Stimulated activated CD8-positive, alpha-beta memory T cell treated with anti-CD3 and anti-CD28 coated beads, Interleukin-7, amount 100 ng/mL, for 1 hour (primary cell): ENCODE measurements at places on chromosomes 6 and 20.

GRCh38 chr6:170144571-170145271 lies 146.2 kb downstream of the DLL1 start:
- DNase-seq: no peak

DNA sequence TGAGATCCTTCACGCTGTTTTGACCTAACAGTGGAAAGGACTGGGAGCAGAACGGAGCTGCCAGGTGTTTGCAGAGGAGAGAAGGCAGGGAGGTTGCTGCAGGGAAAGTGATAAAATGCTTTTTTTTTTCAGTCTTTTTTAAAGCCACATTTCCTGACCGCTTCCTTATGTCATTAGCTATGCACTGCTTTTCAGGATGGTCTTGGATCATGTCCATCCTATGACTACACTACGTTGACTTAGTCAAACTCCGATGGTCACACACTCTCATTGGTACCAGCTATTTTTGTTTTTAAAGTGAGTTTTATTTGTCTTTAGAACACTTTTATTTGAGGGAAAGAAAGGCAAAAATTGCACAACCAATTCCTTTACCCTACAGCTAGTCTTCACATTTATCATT lies 89.2 kb upstream of the EXOC2 start:
- DNase-seq: no peak

- no peak for DNase-seq
Observed at GRCh38 chr6:157647261-157647915, 175.7 kb upstream of the SNX9 start.

GRCh38 chr6:40436685-40437604 lies 150.2 kb downstream of the LRFN2 start:
- no peak for DNase-seq

DNA sequence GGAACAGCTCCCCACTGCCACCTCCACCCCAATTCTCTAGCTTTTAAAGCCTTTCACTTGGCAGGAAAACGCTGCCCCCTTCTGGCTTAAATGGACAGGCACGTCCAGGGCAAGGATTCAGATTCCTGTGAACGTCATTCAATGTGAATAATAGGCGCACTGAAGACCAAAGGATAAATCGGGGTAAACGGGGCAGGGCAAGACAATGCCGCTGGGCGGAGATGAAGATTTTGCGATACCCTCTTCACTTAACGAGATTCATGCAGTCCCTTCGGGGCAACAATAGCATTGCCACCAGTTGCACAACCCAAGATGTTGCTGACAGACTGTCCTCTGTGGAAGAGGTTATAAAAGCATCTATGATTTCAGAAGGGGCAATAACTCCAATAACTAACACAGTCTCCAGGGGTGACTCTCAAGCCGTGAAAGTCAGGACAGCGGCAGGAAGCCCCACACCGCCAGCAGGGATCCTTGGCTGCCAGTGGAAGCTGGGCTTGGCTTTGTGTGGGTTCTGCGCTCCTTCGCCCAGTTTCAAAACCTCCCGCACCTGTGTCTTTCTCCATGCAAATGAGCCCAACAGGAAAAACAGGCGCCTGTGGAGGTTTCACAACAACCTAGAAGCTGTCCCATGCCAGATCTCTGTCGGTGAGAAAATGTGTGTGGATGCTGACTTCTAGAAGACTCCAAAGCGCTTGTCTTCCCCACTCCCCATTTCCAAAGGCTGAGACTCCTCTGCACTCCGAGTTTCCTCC lies 291.8 kb downstream of the BMP7 start:
- DNase-seq: no peak

DNA sequence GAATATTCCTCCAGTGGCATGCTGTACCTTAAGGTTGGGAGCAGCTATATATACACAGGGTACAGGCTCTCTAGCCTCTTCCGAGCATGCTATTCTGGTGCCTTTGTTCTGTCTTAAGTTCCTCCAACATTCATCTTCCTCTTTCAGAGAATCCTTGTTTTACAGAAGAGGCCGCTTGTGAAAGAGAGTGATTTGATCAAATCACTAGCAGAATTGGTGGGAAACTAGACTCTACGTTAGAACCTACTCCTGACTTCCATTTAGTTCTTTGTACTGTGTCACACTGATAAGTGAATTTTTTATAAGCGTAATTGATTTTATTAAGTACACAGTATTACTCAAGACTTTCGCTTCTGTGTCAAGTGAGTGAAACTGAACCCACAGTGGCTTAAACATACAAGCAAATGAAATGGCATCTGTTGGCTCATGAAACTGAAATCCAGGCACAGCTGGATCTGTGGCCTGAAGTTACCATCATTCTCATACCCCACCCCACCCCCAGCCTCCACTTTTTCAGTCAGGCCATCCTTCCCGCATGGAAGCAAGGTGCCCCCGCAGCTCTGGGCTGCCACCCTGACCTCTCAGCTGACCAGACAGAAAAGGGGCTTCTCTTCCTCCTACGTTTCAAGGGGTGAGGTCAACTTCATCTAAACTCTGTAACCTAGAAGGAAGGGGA lies 102.3 kb downstream of the RPP40 start:
- DNase-seq: no peak

DNA sequence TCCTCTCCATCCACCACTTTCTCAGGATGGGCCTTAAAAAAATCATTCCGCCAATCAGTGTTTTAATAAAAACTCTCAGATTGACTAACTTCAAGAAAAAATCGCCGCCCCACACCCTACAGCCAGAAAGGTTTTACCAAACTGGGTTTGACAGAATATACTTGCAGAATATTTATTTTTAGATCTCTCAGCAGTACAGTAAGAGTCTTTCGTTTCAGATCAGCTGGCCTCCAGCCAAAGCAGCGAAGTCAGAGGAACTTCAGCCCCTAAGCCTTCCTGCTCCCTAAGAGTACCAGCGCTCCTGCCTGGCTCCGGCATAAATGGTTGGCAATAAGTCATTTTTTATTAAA lies 24.7 kb downstream of the TBC1D7 start:
- no peak for DNase-seq

- peak; percentile 91 for DNase-seq
Observed at GRCh38 chr6:158869826-158870648, 50.9 kb upstream of the EZR start.

DNA sequence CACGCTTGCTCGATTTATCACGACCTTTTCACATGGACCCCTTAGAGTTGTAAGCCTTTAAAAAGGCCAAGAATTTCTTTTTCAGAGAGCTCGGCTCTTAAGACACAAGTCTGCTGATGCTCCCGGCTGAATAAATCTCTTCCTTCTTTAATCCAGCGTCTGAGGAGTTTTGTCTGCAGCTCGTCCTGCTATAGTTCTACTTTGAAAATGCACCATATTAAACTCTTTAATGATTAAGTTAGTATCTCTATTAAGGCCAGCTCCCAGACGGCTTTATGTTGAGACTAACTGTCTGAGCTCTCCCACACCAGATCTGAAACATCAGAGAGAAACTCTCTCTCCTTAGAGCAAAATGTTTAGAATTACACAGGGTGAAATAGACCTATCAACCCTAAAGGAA lies 18.0 kb upstream of the GSTA3 start:
- no peak for DNase-seq

GRCh38 chr6:84007871-84008270 lies 25.7 kb upstream of the MRAP2 start:
- DNase-seq: no peak

DNA sequence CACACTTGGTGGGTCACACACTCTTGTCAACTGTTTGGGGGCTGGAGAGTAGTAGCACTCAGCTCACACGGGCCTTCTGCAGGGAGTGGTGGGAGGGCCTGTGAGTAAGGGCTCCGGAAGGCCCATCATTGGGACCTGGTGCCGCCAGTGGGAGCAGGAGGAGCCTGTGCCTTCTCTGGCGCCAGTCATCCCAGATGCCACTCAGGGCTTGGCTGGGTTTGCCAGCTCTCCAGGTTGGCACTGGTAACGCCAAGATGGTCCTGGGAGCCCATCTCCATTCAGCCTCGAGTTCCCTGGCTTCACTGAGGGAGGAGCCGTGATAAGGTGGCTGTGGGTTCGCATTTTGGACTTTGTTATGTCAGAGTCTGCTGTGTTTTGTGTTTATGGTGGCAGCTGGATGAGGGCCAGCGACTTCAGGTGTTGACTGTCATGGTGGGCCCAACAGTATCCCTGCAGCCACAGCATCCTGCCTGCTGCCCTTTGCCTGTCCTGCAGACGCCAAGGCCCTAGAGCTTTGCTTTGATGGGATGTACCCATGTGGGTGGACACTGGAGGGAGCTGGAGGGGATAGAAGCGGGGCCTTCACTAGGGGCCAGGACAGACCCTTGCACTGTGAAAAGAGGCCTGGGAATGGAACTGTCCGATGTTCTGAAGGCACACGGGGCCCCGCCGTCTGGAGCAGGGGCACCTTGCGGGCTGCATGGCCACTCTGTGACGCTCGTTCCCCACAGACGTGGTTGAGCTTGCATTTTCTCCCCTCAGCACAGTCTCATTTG lies 13.3 kb upstream of the DNAJC5 start:
- DNase-seq: no peak

DNA sequence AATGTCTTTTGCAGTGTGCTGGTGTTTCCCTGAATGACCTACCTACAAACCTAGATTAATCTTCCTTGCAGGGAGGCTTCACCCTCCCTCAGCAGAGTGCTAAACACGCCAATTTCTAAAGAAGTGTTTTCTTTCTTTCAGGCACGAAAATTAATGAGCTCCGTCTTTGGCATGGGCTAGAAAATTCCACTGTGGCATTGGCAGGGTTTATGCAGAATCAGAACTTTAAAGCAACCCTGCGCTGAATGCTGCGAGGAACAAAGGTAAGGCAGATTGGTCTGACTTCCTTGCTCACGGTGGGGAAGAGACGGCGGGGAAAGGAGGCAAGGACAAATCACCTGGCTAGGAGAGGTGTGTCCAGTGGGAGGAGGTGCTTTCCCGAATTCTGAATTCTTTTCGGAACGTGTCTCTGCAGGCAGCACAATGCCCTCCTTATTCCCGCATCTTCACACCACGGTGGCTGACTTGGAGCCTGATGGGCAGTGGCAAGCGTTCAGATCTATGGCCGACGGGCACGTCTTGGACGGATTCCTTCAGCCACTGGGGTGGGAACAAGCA lies 6.2 kb upstream of the BANF2 start:
- no peak for DNase-seq

- no peak for DNase-seq
Observed at GRCh38 chr20:22861231-22861980, 173.7 kb upstream of the SSTR4 start.

GRCh38 chr6:125733516-125734300 lies 15.7 kb upstream of the HEY2 start:
- DNase-seq: no peak

- DNase-seq: no peak
Observed at GRCh38 chr6:124438546-124439065, 523.6 kb upstream of the RNF217 start.

GRCh38 chr6:52423971-52424381 lies 3.8 kb downstream of the EFHC1 start:
- DNase-seq: no peak

- no peak for DNase-seq
Observed at GRCh38 chr6:128118401-128118800, 217.5 kb upstream of the THEMIS start.

- no peak for DNase-seq
Observed at GRCh38 chr20:4638826-4639225, 82.9 kb upstream of the PRND start.

DNA sequence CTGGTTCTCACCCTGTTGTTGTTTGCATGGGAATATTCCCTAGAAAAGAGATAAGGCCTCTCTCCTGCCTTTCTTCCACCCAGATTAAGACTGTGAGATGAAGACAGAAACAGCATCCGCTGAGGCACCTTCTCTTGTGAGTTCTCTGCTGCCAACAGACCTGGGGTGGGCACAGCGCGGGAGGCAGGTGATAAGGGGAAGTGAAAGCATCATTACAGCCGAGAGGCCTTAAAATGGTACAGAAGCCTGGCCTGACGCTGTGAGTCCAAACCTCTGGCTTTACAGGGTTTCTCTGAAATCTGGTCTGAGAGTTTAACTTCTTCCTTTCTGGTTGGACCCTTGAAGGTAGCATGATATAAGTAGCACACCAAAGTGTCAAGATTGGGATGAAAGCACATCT lies 21.0 kb upstream of the IYD start:
- no peak for DNase-seq

- no peak for DNase-seq
Observed at GRCh38 chr20:37850724-37851355, 52.1 kb upstream of the VSTM2L start.

DNA sequence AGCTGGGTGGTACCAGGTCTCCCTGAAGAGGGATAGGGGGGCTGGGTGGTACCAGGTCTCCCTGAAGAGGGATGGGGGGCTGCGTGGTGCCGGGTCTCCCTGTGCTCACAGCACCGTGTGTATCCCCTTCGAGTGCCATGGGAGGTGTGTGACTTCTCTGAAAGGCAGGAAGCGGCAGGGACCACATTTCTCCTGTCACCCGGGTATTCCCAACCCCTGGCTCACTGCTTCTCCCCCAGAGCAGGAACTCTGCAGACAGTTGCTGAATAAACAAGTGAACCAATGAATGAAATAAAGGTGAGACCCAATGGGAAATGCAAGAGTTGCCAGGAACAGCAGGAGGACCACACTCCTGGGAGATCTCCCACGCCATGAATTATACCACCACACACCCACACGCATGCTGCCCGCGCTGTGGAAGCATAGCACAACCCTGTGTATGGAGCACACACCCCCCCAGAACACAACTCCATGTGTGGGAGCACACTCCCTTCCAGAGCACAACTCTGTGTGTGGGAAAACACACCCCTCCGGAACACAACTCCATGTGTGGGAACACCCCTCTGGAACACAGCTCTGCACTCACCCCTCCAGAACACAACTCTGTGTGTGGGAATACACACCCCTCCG lies 50.7 kb downstream of the RNASET2 start:
- DNase-seq: no peak

DNA sequence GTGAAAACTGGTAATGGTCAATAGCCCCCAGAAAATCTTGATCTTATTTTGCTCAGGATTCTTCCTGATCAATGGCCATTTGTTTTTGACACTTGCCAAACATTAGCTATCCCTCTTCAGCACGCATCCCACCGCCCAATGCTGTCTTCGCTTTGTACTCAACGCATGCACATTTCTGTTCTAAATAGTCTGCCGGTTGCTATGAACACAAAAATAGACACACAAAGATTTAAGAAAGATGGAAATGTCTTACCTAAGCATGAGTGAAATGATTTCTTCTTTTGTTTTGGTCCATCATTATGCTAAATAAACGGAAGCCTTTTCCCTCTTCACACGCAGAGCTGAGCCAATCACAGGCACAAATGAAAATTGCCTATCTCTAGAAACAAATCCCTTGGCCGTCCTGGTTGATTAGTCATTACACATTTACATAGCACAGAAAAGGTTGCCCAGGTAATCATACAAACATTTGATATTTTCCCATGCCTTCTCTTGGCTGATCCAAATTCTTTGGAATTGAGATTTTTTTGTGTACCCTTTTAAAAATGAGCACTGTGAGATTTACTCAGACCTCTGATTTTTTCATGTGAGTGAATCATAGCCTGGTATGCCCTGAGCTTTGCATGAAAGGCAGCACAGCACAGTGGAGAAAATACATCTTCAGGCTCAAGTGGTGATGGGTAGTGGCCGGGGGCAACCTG lies 70.5 kb upstream of the FAM184A start:
- no peak for DNase-seq
